ENCODE measurements at places on chromosomes 5 and 9.
A peak's percentile ranks its signal among the peaks of the same experiment; 100 is the strongest.

DNA sequence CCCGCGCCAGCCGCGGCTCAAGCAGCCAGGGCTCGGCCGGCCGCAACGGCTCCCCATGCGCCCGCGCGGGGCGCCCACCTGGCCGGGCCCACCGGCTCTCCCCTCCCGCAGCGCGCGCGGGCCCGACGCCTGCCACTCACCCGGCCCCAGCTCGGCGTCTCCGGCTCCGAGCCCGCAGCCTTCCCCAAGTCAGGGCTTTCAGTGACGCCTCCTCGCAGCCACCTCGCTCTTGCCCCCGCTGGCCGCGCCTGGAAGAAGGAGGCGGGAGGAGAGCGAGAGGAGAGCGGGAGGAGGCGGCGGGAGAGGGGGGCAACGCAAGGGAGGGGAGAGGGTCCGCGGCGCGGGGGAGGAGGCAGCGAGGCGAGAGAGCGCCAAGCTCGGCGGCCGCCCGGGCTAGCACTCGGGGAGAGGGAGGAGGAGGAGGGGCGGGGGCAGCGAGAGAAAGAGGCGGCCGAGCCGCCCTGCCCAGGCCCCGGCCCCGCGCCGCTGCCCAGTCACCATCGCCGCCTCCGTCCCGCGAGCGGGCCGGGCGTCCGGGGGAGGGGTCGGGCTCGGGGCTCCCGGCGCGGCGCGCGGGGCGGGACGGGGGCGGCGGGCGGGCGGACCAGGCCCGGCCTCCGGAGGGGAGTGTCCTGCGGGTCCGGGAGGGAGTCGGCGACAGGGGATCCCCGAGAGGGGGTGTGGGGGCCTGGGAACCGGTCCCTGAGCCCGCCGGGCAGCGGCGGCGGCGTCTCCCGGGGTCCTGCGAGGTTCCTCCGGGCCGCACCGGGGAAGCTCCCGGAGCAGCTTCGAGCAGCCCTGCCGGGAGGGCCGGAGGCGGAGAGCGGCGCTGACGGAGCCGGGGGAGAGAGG lies at the start of gene LHFPL2:
LHFPL2 (minus strand) TSS at position 414 of the 852 bp plus-strand sequence. CDS start 138,559 bp downstream, outside the sequence.
- no peak for DNase-seq

DNA sequence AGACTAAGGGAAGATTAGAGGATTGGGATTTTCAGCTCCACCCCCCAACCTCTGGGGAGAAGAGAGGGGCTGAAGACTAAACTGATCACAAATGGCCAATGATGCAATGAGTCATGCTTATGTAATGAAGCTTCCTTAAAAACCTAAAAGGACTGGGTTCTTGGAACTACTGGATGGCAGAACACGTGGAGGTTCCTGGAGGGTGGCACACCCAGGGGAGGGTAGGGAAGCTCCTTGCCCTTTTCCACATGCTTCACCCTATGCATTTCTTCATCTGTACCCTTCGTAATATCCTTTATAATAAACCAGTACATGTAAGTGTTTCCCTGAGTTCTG lies 48.6 kb downstream of the ARHGEF28 start:
- no peak for DNase-seq

DNA sequence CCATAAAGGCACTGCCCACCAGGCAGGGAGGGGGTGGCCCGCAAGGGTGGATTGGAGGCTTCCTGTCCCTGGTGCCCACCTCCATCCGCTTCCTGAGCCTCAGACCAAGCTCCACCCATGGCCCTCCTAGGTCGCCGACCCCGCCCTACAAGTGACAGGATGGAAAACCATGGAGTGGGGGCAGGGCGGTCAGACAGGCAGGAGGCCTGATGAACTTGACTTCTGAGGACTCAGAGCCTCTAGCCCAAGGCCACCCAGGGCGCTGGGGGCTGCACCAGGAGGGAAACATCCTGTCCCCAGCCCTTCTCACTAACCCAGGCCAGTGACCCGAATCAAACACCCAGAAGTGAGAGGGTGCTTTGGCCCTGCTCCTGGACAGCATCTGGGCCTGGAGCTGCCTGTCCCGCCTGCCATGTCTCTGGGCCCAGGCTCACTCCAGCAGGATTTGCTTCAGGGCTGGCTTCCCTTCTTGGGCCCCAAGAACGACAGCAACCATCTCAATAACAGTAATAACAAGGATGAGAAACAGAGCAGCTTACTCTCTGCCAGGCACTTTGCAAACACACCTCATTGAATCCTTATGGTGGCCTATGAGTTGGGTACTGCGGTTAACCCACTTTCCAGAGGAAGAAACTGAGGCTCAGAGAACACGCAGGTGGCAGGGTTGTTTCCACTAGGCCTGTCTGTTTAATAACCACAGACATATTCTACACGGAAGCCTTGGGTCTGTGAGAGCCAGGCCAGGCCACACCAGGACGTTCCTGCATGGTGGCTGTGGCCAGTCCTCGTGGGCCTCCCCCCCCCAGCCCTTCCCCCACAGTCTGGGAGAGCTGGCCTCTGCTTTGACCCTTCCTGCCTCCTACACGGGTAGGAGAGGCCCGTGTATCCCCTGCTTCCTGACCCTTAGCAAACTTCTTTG lies 4.4 kb upstream of the ST6GALNAC6 start:
- DNase-seq, result peak; percentile 52

- peak; percentile 49 for DNase-seq
Measured at GRCh38 chr9:136978073-136978864, 965 bp downstream of the PTGDS start.

DNA sequence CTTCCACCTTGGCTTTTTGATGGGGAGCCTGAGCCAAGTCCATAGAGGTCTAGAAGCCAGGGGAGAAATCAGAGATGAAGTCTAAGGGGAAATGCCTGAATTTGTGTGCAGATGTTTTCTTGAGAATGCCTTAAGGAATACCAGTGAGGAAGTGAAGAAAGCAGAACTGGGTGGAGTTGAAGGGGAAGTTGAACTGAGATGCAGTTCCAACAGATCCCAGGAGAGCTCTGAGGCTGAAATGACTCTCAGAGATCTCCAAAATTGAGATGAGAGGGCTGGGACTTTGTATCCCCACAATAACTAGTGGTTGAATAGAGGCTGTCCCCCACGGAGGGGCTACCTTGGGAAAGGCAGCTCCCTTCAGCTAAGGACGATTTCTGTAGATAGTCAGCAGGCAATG lies 197.1 kb downstream of the ZNF462 start:
- DNase-seq, result no peak

GRCh38 chr9:97502222-97502983 lies 937 bp downstream of the TMOD1 start:
- DNase-seq, result no peak

DNA sequence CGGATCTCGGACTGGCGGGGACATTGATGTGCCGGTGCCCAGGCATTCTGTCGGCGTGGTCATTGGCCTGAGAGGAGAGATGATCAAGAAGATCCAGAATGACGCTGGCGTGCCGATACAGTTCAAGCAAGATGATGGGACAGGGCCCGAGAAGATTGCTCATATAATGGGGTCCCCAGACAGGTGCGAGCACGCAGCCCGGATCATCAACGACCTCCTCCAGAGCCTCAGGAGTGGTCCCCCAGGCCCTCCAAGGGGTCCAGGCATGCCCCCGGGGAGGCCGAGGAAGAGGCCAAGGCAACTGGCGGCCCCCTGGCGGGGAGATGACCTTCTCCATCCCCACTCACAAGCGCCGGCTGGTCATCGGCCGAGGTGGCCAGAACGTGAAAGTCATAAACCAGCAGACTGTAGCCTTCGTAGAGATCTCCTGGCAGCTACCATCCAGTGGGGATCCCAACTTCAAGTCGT lies 106.5 kb upstream of the MTAP start:
- DNase-seq, result no peak

DNA sequence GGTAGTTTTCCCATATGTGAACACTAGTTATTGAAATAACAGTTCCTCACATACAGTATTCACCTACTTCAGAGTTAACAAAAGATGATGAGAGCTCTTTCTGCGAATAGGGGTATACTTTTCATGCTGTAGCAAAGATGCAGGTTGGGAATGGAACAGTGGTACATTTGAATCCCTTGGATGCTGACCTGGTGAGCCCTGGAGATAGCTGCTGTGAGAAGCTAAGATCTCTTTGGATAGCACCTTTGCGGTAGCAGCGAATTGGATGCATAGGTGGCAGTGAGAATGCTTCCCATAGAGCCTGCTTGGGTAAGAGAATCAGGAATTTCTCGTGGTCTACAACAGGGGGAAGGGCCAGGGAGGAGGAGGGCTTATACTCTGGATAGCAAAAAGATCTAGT lies 61.2 kb downstream of the NUP214 start:
- no peak for DNase-seq

Measured in CD4-positive, alpha-beta T cell treated with Interleukin-15 for 4 hours (primary cell).